ENCODE measurements at places on chromosomes 16 and 17.

- H3K27me3 ChIP-seq = no peaks in the 10 kb centered on the region
- ATAC-seq = no peak
- no peak overlapping the region for H3K4me3 ChIP-seq
- H3K27ac ChIP-seq = no peak overlapping the region
- H3K36me3 ChIP-seq = peaks cover 12% of the 10 kb centered on the region
Observed at GRCh38 chr17:35727635-35728034, 3.8 kb upstream of the RASL10B start.

- no peak overlapping the region for H3K4me3 ChIP-seq
- H3K27me3 ChIP-seq = no peaks in the 10 kb centered on the region
- H3K36me3 ChIP-seq = no peaks in the 10 kb centered on the region
- H3K4me1 ChIP-seq = no peaks in the 10 kb centered on the region
- no peak for ATAC-seq
- H3K27ac ChIP-seq = no peak overlapping the region
Observed at GRCh38 chr17:64694207-64694606, 32.1 kb upstream of the SMURF2 start.

GRCh38 chr16:81629896-81630634, 149.0 kb upstream of the PLCG2 start:
- ATAC-seq = no peak
- peaks cover 28% of the 10 kb centered on the region for H3K4me1 ChIP-seq
- H3K4me3 ChIP-seq = no peak overlapping the region

- H3K27me3 ChIP-seq = peaks cover 14% of the 10 kb centered on the region
- no peaks in the 10 kb centered on the region for H3K4me1 ChIP-seq
- H3K36me3 ChIP-seq = no peaks in the 10 kb centered on the region
- no peak for ATAC-seq
- H3K27ac ChIP-seq = no peak overlapping the region
Observed at GRCh38 chr17:79622776-79623175, 11.9 kb upstream of the RBFOX3 start.

- H3K27me3 ChIP-seq = peaks cover 43% of the 10 kb centered on the region
- no peak overlapping the region for H3K27ac ChIP-seq
- peaks cover 4% of the 10 kb centered on the region for H3K4me1 ChIP-seq
- H3K36me3 ChIP-seq = no peaks in the 10 kb centered on the region
Observed at GRCh38 chr16:55506083-55506482, 2.8 kb upstream of the LPCAT2 start.

DNA sequence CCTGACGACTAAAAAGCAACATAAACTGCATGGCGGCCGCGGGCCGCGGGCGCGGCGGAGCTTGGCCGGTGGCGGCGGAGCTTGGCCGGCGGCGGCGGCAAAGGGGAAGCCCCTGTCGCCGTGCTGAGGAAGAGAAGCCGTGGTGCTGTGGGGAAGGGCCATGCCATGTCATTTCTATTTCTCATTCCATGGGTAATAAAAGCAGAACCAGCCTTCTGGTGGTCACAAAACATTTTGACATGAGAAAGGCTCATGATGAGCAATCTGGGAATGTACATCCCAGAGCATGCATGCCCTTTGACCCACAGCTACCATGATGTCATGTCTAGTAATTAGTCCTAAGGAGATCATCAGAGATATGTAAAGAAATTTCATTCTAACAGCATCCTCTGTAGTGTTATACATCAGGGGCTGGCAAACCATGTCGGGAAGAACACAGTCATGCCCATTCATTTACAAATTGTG, 23.9 kb upstream of the HEATR6 start:
- ATAC-seq = peak; percentile 94
- no peaks in the 10 kb centered on the region for H3K36me3 ChIP-seq
- peak overlapping the region; percentile 78 for H3K4me3 ChIP-seq
- H3K27me3 ChIP-seq = peaks cover 15% of the 10 kb centered on the region

DNA sequence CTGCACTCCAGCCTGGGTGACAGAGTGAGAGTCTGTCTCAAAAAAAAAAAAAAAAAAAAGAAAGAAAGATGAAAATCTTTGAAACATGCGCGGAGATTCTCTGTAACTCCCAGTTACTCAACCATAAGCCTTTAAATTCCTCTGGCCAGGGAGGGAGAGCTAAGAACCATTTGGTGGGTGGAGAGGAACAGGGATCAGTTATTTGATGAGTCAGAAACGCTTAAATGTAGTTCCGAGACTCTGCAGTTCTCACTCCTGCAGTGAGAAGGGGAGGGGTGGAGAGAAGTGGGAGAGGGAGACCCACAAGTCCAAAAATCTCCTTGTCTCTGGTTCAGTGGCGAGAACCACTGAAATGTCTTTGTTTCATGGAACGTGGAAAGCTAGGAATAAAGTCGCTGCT, 266.7 kb downstream of the SOX9 start:
- peaks cover 9% of the 10 kb centered on the region for H3K27me3 ChIP-seq
- H3K4me3 ChIP-seq = no peak overlapping the region
- no peaks in the 10 kb centered on the region for H3K36me3 ChIP-seq

DNA sequence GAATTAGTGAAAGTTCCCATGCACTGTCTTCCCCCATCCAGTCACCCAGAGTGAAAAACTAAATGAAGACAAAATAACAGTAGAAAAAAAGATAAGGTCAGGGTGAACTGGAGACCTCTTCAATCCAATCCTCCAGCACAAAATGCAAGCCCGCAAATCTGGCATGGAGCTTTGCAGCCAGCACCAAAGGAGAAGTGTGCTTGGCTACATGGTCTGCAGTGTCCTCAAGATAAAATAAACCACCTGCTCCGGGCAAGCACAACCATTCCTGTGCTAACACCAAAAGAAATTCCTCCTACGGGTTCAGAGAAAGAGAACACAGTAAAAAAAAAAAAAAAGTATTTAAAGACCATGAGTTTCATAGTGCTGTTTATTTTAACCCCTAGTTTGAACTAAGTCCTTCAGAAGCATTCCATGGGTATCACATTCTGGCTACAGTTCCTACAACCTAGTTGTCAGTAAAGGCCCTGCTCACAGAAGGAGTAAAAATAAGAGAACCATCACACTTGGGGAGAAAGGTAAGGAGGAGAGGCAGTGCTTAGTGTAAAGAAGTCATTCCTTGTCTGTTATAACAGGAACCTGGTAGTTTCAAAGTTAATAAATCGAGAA, 109.1 kb downstream of the GAS7 start:
- H3K27ac ChIP-seq = no peak overlapping the region
- peaks cover 6% of the 10 kb centered on the region for H3K27me3 ChIP-seq
- ATAC-seq = no peak
- no peaks in the 10 kb centered on the region for H3K4me1 ChIP-seq
- H3K4me3 ChIP-seq = no peak overlapping the region

GRCh38 chr16:15031586-15031985, 24.3 kb downstream of the NTAN1 start:
- H3K27ac ChIP-seq = peak overlapping the region; percentile 79
- H3K27me3 ChIP-seq = no peaks in the 10 kb centered on the region
- H3K36me3 ChIP-seq = peaks cover 86% of the 10 kb centered on the region
